ENCODE measurements at places on chromosomes 11 and 22.

GRCh38 chr11:76256448-76256847 lies 50.1 kb upstream of the WNT11 start:
- no peak for DNase-seq

DNA sequence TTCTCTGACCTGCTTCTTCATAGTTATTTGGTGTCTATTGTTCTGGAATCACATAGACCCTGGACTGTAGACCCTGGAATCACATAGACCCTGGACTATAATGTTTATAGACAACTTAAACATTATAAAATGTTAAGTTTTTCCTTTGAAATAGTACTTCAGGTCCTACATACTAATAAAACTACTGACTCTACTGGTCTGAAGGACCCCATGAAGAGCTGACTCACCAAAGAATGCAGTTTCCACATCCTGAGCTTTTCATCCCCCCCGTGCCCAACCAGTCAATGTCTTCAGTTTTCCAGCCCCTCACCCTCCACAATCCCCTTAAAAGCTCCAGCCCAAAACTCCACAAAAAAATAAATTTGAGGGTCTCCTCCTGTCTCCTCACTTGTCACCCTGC lies 6.6 kb upstream of the PLEKHA7 start:
- no peak for DNase-seq

GRCh38 chr22:28989035-28989464 lies 72.6 kb downstream of the C22orf31 start:
- DNase-seq: no peak

DNA sequence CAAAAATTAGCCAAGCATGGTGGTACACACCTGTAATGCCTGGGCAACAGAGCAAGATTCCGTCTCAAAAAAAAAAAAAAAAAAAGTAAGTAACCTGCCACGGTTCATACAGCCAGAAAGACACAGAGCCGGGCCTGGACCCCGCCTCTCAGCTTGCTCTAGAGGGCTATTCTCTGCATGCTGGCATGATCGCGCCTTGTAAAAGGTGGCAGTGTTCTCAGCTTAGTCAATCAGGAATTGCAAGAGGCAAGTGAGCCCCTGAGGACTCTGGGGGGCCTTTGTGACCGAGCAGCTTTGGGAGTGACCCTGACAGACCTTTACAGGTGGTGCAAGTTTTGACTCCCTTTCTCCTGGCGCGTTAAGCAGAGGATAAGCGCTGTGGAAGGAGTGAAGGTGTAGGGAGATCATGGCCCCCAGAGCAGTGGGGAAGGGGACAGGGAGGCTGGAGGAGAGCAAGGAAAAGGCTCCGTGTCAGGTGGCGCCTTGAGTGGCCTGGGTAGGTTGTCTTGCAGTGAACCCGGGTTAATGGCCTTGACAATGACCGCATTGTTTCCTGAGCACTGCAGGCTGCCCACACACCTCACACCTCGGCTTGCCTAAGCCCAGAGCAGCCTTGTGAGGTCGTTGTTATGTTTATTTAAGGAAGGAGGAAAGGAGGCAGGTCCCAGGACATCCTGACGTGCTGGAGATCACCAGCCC lies 48.9 kb downstream of the CDPF1 start:
- DNase-seq: no peak

DNA sequence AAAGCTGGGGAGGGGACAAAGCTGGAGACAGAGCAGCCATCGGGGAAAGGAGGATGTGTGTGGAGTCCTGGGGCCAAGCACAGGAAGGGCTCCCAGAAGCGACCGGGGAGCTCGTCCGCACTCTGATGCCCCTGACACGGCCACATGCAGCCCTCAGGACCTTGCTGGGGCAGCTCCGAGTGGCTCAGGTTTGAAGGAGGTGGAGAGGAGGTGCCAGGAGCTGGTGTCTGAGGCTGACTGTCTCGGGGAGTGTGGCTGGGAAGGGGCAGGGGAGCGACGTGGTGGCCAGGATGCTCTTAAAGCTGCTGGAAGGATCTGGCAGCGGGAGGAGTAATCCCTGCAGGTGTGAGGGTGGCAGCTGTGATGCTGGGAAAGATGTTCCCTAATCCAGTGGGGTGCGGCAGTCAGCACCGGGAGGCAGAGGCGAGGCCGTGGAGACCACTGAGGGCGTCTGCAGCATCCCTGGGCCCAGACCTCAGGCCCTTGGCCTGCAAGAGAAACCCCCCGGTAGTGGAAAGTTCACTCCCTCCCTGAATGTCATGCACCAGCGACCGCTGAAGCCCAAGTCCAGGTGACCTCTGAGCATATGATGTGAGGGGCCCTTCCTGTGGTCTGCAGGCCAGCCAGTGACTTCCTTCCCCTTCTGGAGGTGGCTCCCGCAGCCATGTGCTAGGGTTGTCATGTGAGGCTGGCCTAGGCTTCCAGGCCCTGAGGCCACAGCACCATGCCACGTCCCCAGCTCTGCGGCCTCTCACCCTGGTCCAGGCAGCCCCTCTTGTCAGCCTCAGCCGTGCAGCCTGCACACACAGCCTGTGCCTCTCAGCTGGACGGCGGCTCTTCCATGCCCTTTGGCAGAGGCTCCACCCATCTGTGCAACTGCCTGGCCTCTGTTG lies 17.2 kb upstream of the CTSD start:
- DNase-seq: no peak

GRCh38 chr11:133082841-133083488 lies 449.3 kb downstream of the OPCML start:
- DNase-seq: no peak

All from activated CD8-positive, alpha-beta memory T cell treated with anti-CD3 and anti-CD28 coated beads for 1 hour (primary cell).